A673 (cell line): ENCODE measurements at places on chromosomes 3 and 15.

- DNase-seq: no peak
Observed at GRCh38 chr3:105561876-105562275, 195.2 kb downstream of the ALCAM start.

DNA sequence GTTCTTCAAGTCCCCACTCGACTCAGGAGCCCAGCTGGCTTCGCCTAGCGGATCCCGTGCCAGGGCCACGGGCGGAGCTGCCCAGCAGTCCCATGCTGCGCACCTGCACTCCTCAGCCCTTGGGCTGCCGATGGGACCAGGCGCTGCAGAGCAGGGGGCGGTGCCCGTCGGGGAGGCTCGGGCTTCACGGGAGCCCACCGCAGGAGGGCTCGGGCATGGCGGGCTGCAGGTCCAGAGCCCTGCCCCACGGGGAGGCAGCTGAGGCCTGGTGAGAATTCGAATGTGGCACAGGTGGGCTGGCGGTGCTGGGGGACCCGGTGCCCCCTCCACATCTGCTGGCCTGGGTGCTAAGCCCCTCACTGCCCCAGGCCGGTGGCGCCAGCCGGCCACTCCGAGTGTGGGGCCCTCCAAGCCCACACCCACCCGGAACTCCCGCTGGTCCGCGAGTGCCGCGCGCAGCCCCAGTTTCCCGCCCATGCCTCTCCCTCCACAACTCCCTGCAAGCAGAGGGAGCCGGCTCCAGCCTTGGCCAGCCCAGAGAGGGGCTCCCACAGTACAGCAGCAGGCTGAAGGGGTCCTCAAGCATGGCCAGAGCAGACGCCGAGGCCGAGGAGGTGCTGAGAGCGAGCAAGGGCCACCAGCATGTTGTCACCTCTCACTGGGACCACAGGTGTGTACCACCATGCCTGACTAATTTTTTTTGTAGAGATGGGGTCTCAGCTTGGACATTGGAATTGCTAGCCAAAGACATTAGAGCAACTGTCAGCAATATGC lies 17.0 kb downstream of the RAB7A start:
- DNase-seq: no peak

- DNase-seq: peak; percentile 55
Observed at GRCh38 chr15:69081310-69082004, 67.0 kb downstream of the NOX5 start.

DNA sequence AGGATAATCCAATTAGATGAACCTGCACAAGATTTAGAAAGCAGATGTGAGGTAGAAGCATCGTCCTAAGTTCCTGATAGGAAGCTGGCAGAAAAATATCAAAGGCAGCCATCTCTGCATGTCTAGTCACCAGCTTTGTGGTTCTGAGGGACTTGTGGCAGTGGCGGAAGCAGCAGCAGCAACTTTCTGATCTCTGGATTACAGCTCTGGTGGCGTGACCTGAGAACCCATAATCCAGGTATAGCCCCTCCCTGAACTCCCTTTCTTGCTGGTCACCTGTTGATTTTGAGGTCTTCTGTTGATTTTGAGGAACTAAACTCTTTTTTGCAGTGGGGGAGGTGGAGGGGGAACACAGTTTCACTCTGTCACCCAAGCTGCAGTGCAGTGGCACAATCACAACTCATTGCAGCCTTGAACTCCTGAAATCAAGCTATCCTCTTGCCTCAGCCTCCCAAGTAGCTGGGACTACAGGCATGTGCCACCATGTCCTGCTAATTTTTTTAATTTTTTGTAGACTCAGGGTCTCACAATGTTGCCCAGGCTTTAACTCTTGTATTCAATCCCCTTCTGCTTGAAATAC lies 7.9 kb downstream of the FSIP1 start:
- DNase-seq: no peak

DNA sequence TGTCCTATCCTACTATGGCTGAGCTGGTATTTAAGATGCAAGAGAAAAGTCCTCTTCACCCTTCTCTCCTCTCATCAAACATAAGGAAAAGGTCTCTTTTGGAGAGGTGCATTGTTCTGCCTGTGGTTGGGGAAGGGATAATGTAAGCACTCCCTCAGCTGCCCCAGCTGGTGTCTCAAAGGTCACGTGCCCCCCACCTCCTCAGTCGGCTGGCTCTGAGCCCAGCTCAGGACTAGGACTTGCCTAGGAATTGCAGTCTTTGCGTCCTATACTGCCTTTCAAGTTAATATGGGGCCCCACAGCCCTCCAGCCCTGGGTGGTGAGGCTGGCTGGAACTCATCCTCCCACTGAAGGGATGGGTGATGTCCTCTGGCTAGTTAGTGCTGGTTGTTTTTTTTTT lies 29.7 kb downstream of the OR4F15 start:
- DNase-seq: no peak

- no peak for DNase-seq
Observed at GRCh38 chr3:126880901-126881300, 102.0 kb upstream of the PLXNA1 start.

GRCh38 chr3:37907906-37908305 lies 46.2 kb downstream of the CTDSPL start:
- DNase-seq: no peak

DNA sequence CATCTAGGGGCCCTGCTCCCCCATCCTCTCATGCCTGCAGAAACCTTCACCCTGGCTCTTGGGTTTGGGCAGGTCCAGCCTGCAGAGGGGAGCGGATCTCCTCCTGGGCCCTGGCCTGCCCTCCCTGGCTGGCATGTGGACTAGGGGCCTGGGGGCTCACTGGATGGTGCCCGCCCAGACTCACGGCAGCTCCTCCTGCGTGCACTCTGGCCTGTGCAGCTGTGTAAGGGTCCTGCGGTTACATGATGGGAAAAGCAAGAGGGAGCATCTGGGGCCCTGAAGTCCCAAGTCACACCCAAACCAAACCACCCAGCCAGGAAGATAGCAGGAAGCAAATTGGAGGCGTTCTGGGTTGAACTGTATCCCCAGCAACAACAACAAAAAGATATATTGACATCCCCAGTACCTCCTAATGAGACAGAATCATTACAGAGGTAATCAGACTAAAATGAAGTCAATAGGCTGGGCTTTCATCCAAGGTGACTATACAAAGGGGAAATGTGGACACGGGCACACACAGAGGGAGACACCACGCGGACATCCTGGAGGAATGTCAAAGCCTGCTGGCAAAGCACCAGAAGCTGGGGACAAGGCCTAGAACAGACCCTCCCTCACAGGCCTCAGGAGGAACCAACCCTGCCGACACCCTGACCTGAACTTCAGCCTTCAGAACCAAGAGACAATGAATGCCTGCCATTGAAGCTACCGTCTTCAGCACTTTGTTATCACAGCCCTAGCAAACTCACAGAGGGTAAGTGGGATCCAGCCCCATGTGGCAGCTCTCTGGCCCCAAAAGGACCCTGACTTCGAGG lies 10.4 kb upstream of the CLK3 start:
- DNase-seq: no peak

DNA sequence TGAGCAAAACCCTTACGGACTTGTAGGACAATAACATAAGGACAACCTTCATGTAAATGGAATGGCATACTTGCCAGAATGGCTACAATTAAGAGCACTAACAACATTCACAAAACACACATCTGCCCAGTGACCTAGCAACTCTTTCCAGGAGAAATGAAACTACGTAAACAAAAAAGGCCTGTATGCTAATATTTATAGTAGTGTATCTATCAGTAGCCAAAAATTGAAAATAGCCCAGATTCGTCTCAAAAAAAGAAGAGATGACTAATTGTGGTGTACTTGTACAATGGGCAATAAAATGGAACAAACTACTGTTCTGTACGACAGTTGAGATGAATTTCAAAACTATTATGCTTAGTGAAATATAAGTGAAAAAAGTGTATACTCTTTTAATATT lies 38.4 kb downstream of the CMC1 start:
- DNase-seq: no peak

DNA sequence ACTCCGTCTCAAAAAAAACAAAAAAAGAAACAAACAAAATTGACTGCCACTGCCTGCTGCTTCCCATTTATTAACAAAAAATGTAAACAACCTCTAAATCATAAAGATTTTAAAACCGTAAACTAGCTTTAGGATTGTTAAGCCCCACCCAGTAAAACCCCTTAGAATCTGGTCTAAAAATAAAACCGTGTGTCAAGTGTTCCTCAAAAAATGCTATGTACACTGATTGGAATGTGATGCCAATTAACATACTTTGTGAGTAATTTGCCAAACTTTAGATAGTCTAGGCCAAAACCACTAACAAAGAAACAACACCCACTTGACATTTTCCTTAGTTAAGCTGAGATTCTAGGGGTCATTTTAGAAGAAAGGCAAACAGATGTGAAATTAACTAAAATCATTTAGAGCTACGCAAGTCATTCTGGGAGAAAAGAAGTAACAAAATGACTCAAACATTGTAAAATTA lies 5.3 kb downstream of the RAF1 start:
- peak; percentile 59 for DNase-seq

DNA sequence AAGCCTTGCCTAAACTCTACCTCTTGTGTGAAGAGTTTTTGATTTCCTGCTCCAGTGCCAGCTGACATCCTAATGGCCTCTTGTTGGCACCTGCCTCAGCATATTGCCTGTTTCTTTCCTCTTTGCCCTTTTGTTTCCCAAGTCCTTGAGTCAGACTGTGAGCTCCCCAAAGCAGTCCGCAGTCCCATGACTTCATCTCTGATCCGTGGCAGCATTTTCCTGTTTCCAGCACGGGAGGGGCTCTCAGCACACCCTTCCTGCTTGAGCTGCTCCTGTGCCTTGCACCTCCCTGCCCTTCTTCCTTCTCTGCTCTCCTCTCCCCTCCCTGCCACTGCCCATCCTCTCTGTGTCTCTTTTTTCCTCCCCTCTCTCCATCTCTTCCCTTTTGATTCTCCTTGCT lies 179.6 kb downstream of the EPHB1 start:
- no peak for DNase-seq

GRCh38 chr3:143795874-143796273 lies 52.4 kb downstream of the SLC9A9 start:
- no peak for DNase-seq

GRCh38 chr3:8972639-8973038 lies 9.4 kb upstream of the RAD18 start:
- peak; percentile 83 for DNase-seq

DNA sequence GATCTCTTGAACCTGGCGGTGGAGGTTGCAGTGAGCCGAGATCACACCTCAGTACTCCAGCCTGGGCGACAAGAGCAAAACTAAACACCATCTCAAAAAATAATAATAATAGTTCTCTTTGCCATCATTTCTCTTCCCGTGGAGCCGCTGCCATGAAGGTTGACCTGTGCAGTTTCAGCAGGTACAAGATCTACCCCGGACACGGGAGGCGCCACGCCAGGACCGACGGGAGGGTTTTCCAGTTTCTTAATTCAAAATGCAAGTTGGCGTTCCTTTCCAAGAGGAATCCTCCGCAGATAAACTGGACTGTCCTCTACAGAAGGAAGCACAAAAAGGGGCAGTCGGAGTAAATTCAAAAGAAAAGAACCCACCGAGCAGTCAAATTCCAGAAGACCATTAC lies 11.3 kb upstream of the PPP1R2 start:
- DNase-seq: no peak

GRCh38 chr3:13706886-13707285 lies 158.0 kb downstream of the FBLN2 start:
- DNase-seq: no peak

DNA sequence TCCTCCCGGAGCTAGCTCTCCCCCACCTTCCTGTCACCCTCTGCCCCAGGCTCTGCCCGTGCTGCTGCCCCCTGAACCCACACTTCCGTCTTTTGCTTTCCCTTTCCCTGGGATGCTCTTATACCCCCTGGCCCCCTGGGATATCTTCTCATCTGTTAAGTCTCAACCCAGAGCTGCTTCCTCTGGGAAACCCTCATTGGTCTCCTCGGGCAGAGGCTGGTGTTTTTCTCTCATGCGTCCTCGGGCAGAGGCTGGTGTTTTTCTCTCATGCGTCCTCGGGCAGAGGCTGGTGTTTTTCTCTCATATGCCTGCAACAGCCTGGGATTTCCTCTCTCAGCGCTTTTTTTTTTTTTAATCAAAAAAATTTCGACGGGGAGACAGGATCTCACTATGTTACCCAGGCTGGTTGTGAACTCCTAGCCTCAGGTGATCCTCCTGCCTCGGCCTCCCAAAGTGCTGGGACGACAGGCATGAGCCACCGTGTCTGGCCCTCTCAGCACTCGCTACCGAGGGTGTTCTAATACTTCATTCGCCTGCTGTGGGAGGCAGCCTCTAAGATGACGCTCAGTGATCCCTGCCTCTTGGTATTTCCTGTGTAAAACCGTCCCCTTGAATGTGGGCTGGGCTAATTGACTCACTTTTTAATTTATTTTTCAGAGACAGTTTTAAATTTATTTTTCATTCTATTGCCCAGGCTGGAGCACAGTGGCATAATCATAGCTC lies 62.7 kb upstream of the TFRC start:
- DNase-seq: no peak

GRCh38 chr3:125125821-125126245 lies 70.0 kb upstream of the HEG1 start:
- peak; percentile 79 for DNase-seq

DNA sequence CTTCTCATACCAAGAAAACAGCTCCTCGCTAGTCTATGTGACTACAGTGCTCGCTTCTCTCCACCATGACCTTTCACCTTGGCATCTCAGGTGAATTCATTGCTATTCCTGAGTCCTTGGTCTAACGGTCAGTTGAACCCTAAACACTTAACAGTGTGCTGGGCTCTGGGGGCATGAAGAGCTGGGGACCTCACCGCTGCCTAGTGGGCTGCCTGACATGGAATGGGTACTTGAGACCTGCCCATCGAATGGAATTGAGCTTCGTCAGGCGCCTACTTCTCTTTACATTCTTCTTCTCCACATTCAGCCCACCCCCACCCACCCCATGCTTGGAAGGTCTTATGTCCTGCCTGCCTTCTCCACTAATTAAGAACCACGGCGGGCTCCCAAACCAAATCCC lies 22.1 kb downstream of the BOC start:
- DNase-seq: no peak

DNA sequence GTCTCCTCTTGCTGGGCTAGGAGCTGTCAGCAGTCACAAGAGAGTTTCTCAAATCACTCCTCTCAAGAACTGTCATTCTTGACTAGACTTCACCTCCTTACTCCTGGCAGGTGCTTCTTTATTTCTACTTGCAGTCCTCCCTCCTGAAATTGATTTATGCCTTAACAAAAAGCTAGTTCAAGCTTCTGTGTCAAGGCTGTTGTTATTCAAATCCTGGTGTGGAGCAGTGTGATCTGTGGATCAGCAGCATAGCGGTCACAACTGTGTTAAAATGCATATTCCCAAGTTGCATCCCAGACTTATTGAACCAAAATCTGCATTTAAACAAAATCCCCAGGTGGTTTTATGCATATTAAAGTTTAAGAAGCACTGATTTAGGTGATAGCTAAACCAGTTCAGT lies 120.7 kb upstream of the MRPL3 start:
- DNase-seq: no peak

DNA sequence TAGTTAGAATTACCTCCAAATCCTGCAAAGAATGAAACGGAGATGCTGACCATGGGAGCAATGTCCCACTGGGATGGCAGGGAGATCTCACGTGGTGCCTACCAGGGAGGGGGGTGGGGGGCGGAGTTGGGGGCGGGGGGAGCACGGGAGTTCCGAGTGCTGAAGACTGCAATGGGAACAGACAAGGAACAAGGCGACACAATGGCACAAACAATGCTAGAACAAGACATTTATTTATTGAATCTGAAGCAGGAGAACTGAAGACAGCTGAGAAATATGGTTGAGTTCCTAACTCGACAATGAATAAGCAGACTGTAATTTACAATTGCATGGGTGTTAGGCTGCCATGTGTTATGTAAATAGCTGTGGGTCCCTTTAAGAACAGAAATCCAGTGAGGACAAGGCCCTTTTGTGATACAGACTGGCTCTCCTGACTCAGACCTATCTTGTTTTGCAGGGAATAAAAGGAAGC lies 91.2 kb downstream of the AQP9 start:
- peak; percentile 50 for DNase-seq
